Hematopoietic multipotent progenitor cell treated with erythropoietin and hydrocortisone succinate and interleukin-3 and kit ligand, for 4 days (in vitro differentiated cells): ENCODE measurements at places on chromosomes 16 and 17.

DNA sequence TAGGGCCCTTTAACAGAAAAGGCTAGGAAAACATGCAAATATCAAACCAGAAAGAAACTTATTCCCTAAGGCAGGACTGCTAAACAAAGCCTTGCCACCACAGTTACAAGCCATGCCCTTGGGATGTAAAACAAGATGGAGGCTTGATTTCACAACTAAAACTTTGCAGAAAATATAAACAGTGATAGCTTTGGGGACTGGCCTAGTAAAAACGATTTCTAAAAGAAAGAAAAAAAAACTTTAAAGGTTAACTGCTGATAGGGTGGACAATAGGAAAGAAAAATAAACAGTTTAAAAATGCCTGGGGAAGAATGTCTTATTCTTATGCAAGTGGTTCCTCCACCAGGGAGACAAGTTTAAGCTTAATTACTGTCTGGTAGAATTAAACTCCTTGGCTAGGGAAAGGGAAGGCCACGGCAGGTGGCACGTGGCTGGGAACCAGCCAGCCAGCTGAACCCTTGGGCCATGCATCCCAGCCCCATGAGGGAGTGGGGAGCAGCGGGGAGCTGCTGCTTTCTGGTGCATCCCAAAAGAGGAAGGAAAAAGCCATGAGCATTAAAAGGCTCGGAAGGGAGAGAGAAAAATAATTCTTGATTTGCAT lies 10.7 kb upstream of the TMC5 start:
- DNase-seq, result no peak

DNA sequence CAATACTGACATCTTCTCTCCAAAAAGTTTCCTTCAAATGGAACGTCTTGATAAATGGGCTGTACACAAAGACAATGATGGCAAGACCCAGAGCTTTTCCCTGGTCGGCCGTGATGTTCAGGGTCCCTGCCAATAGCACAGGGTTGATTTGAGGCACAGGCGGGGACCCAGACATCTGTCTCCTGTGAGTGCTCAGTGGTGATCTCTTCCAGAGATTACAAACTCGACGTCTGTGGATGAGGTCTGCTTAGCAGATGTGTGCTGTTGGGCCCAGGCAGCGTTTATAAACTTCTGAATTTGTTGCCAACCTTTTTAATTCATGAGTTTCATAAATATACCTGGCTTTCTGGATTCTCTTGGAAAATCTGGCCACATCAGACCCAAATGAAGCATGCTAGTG lies 14.9 kb downstream of the CPPED1 start:
- DNase-seq, result no peak

GRCh38 chr17:71667661-71668060 lies 453.2 kb upstream of the SOX9 start:
- DNase-seq, result no peak

DNA sequence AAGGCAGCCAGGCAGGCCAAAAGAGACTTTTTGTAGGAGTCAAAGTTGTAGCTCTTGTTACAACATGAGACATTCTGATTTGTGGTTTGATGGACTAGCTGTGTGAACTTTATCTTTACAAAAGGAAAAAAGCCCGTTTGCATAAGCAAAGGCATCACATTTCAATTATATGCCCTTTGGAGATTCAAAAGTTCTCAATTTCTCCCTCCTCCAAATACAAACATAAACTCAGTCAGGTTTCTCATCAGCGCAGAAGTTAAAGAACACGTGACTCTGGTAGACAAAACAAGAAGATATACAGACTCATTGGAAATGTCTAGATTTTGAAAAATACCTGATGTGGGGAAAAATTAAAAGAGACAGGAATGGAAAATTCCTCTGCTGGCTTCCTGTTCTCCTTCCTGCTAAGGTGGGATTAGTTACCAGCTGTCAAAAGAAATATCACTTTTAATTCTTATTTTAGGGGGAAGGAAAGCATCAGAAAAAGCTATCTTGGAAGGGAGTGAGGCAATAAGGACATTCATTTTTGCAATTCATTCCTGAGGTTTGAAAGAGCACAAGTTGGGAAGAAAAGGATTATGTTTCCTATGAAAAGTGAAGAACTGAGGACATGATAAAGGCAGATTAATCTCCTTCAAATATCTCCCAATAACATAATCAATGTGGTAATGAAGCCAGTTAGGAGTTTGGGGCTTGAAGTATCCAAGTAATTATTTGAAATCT lies 4.6 kb upstream of the KCNJ16 start:
- no peak for DNase-seq

DNA sequence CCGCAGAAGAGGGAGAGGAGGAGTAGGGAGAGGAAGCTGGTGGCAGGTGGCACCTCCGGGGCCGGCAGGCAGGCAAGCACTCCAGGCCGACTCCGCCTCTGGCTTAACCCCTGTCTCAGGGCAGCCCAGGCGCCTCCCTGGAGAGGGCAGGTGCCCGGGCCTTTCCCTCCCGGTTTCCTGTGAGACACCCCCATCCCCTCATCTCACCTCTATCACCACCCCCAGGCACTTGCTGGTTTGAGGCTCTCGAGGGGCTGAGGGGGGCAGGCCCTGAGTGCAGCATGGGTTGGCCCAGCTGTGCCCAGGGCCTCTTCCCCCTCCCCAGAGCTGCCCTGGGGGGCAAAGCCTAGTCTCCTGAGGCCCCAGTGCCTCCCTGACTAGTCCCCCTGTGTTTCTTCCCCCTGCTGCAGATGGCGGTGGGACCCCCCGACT lies 6.0 kb downstream of the DOC2A start:
- DNase-seq, result peak; percentile 35

DNA sequence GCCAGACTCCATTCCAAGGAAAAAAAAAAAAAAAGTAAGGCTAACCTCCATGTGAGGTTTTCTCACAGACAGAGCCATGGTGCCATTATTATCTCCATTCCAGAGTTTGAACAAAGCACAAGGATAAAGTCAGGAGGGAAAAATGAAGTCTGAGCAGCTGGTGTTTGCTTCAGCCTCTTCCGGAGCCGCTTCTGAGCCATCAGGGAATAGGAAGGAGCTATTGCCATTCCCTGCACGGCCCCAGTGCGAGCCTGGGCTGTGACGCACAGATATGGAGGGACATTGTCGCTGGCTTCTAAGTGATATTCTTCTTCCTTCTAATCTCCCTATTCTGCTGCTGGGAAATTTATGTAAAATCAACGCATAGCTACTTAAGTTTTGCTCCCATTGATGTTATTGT lies 69.5 kb upstream of the PIRT start:
- no peak for DNase-seq

GRCh38 chr16:13231365-13231764 lies 330.0 kb downstream of the SHISA9 start:
- no peak for DNase-seq

DNA sequence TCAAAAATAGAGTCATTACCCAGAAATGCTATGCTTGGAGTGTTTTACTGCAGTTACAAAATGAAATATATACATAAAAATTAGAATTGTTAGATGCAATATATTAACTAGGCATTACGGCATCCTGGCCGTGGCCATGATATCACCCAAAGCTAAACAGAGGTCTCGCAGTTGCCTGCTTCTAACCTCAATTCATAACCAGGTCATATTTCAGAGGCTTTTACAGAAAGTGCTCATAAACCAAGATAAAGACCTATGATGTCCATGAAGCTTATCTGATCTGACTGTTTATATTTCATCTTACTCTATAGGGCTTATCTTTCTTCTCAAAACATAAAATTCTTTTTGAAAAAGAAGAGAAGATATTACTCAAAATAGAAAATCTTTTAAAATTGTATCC lies 664.5 kb upstream of the SALL1 start:
- DNase-seq, result no peak

DNA sequence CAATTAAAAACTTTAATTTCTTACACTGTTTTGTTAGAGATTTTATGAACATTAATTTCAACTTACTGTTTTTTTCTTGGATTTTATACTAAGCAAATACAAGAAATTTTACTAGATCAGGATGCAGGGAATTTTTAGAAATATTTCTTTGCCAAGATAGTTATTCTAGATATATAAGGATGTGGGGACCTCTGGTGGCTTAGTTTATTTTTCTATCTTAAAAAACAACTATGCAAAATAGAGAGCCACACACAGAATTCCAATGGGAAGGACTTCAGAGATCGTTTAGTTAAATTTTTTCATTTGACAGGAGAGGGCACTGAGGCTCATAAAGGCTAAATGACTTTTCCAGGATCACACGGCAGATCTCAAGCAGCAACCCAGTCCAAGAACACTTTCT lies 23.0 kb upstream of the CAPNS2 start:
- DNase-seq, result peak; percentile 24

GRCh38 chr16:27308792-27309191 lies 5.0 kb upstream of the IL4R start:
- DNase-seq, result no peak

GRCh38 chr16:167122-167690 lies 1.4 kb downstream of the HBM start:
- no peak for DNase-seq

GRCh38 chr16:76343769-76344168 lies 66.6 kb downstream of the CNTNAP4 start:
- DNase-seq, result no peak

- DNase-seq, result peak; percentile 74
Observed at GRCh38 chr16:22217890-22218730, 12.0 kb downstream of the EEF2K start.

- DNase-seq, result no peak
Observed at GRCh38 chr16:69711115-69711740, 15.1 kb downstream of the NQO1 start.

DNA sequence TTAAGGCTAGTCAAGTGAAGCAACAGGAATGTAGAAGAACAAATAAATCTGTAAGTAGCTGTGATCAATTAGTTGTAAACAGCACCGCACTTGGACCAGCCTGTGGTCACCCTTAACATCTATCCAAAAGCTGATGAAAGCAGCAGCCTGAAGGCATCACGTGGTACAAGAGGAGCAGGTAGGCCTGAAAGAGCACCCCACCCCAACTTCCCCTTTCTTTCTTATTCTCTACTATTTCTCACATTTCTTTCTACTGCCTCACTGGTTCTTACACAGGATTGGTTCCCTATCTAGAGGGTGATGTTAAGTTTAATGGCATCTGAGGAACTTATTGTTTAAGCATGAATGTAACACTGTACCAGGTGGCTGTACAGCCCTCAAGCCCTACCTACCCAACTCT lies 42.6 kb upstream of the CLEC18B start:
- DNase-seq, result no peak

DNA sequence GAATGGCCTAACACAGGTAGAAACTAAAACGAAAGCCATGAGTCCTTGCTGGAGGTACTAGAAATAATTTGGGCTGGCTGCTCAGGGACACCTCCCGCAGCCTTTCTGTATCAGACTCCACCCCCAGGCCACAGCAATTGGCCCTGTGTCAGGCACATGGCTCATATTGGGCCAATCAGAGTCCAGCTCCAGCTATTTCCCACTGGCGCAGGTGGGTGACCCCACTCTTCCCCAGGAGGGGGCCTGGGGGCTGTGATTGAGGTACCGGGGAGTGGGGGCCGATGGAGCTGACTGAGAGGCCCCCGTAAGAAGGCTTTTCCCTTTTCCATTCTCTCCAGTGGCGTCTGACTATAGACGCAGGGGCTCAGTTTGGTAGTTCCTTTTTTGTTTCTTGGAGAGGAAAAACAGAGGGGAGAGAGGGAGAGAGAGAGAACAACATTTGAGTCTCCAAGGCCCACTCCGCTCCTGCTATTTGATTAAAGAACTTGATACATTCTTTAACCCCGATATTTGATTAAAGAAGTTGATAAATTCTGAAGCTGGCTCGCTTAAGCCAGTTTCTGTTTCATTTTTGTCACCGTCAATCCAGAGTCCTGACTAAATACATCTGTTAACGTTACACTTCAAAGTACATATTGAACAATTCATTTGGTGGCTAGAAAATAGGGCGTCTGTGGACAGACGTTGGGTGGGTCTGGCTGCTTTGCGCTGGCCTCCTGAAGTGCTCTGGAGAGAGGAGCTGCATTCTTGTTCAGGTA lies 26.3 kb downstream of the FOXL1 start:
- peak; percentile 5 for DNase-seq

GRCh38 chr17:1365445-1366039 lies 34.5 kb downstream of the YWHAE start:
- peak; percentile 93 for DNase-seq

- no peak for DNase-seq
Observed at GRCh38 chr17:4998732-4999429, 1.1 kb downstream of the KIF1C start.

DNA sequence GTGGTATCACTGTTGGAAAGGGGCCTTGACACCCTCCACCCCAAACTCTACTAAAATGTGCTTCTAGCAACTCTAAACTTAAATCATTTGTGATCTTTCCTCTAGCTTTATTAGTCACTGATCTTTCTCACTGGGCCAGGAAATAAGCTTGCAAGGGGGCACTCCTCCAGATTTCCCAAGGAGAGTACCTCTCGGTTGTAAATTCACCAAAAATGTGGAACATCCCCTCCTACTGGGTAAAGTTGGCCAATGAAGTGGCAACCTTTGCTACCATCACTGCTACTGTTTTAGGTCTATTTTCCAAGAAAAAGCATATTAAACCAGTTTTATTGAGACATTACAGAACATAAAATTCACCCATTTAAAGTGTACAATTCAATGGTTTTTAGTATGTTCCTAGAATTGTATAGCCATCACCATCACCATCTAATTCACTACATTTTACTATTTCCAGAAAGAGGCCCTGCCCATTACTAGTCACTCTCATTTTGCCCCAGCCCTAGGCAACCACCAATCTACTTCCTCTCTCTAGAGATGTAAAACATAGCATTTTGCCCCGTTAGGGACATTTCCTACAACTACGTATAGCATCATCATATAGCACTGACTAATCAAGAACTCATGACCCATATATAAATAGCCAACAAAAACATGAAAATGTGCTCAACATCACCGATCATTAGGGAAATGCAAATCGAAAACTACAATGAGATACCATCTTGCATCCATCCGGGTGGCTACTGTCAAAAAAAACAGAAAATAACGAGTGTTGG lies 44.6 kb upstream of the ADCY9 start:
- DNase-seq, result no peak

DNA sequence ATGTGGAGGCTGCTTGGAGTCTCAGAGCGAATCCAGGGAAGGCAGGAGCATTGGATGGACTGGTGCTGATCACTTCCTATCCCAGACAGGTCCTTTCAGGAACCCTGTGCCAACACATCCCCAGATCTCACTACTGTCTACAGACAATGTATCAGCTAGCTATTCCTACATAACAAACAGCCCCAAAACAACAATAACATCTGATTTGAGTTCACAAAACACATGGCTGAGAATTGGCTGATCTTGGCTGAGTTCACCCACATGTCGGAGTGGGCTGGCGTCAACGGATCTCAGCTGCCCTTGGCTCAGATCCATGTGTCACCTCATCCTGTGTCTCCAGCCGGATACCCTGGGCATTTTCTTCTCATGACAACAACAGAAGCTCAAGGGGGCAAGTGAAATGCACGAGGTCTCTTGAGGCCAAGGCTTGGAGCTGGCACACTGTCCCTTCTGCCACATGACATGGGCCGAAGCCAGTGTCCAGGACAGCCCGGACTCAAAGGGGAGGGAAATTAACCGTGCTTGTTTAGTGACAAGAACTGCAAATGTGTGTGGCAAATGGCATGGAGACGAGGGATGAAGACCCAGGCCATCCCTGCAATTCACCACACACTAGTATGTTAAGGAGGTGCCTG lies 18.7 kb downstream of the SNX20 start:
- DNase-seq, result no peak
